ENCODE measurements at places on chromosomes 16 and 17.
A peak's percentile ranks its signal among the peaks of the same experiment; 100 is the strongest.

GRCh38 chr17:76131692-76132573 lies 9.1 kb downstream of the FOXJ1 start:
- peak; percentile 10 for ATAC-seq

GRCh38 chr16:35713762-35714650 lies 2254.6 kb downstream of the TP53TG3F start:
- ATAC-seq, result no peak

- peak; percentile 20 for ATAC-seq
Observed at GRCh38 chr17:1561420-1562175, 994 bp downstream of the PITPNA start.

GRCh38 chr17:57084361-57084801 lies 665 bp upstream of the AKAP1 start:
- ATAC-seq, result peak; percentile 2

DNA sequence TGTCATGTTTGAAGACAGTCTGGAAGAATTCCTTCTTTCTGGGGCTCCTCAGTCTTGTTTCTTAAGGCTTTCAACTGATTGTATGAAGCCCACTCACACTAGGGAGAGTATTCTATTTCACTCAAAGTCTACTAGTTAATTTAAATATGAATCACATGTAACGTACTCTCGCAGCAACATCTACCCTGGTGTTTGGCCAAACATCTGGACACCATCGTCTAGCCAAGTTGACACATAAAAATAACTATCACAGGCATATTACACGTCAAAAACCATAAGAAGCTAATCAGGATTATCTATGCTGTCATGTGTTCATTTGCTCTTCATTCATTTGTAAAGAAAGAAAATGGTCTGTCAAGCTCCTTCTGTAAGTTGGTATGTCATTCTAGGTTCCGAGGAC lies 787.4 kb downstream of the KCNJ2 start:
- ATAC-seq, result no peak

DNA sequence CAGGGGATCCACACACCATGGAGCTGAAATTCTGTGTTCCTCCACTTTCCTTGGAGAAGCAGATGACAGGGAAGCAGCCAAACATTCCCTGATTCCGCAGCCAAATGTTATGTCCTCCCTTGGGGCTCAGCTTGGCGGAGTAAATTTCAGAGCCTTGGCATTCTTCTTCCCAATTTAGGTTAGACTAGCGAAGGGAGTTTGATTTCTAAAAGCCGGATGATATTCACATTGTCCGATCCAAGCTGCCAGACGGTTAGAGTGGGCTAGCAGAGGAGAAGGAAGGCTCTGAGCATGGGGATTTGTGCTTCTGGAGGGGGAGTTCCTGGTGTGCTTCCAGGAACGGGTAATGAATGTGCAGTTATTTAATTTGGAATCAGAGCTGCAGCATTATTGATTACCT lies 380.4 kb upstream of the EEF2KMT start:
- ATAC-seq, result no peak

Data from gastroesophageal sphincter (tissue), 4 donors.